Tibial artery (tissue), 4 donors: ENCODE measurements at places on chromosomes 1 and 21.

DNA sequence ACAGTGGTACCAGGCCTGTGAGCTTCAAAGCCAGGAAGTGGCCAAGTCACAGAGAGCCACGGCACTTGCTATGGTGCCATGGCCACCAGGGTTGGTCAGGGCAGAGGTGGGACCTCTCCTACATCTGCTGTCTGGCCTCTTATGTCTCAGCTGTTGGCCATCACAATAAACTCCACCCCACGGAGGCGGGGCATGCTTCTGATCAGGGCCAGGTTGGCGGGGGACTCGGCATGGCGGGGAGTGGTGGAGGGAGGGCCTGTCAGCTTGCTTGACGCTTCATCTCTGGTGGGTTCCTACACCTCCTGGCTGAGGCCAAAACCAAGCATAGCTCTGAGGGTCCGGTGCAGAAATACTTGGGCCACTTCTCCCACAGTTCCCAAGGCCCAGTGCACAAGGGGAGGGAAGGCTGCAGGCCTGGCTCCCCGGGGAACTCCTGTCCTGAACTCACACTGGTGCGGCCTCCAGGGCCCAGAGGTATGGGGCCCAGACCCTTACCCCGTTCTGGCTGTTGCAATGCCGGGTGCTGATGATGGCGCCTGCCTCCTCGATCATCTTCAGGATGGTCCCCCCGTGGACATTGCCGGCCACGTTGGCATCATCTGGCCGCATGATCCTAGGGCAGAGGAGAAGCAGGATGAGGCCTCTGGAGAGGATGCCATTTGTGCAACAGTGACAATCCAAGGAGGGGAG is 44.2 kb downstream of the ACOT7 start:
- no peak for DNase-seq

DNA sequence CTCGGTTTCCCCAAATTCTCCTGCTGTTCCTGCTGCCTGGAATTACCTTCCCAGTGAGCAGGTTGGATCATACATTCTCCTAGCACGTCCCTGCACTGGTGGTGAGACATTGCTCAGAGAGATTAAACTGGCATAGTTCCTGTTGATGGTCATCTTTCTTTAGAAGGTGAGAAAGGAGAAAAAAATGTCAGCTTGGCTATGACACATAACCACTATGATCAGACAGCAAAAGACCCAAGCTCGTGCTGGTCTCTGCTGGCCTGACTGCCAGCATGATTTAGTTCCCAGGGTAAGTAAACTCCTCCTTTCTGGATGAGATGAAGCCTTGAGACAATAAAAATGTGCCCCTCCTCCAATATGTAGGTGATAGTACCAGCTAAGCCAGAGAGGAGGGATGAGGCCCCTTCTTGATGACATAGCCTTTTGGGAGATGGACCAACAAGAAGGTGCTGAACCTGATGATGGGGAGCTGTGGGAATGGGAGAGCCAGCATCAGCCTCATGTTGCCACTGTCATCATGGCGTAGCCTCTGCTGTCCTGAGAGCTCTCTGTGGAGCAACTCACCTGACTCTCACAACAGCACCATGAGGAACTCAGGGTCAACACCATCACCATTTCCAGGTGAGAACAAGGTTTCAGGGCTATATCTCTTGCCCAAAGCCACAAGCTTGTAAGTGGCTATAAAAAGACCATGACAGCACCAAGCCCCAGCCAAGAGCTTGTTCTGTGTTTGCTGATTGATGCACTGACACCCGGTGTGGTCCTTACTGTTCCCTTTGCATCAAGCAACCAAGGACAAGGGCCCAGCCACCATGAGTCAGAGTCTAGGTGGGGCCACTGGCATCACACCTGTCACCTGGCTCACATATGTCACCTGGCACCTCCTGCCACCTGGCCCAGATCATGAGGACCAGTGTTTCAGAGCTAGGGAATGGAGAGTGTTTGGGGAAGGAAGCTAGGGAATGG is 200.0 kb downstream of the MATN1 start:
- DNase-seq: no peak

DNA sequence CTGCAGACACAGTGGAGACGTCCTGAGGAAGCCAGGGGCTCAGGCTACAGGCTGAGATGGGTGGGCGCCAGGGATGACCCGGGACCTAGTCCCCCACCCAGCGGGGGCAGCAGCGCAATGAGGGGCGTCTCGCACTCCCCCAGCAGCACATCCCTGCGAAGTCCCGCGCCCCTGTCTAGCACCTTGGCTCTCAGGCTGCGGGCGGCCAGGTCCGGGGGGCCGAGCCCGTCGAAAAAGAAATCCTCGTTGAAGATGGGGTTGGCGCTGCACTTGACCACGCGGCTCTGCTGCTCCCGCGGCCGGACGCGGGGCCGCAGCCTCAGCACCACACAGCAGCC is 1.8 kb downstream of the C2CD4D start:
- no peak for DNase-seq

- no peak for DNase-seq
Observed at GRCh38 chr1:233005156-233005555, 54.7 kb downstream of the NTPCR start.

DNA sequence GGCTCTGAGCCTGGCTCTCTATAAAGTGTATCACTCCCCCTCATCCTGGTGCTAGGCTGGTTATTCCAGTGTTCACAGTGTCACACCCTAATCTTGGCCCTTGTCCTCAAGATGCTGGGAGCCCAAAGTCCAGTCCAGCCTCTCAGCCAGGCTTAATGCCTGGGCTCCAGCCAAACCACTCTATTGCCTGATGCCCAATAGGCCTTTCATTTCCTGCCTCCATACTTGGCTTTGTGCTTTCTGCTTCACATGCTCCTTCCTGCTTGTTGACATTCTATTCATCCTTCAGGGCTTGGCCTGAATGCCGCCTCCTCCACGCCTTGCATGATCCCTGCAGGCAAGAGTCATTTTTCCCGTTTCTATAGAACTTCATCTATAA is 1.7 kb downstream of the KLHDC8A start:
- no peak for DNase-seq

DNA sequence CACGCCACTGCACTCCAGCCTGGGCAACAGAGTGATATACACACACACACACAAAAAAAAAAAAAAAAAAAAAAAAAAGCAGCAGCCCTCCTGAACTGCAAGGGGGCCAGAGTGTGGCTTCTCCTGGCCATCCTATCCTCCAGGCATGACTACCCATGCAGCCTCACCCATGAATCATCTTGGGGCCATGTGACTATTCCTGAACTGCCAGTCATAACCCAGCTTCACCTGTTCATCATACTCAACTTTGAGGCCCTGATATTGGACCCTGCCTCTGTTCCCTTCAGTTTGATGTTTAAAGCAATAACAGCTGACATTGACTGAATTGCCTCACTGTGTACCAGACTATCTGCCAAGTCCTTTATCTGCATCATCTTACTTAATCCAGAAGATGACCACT is 2.8 kb upstream of the HPCAL4 start:
- DNase-seq: no peak

GRCh38 chr1:62346886-62347285 is 27.7 kb upstream of the KANK4 start:
- no peak for DNase-seq
